ENCODE measurements at places on chromosomes 3 and 15. TPM values are rescaled to one million over a fixed set of nuclear protein-coding genes. Genes with fewer than 3 reads are reported as not detected.

DNA sequence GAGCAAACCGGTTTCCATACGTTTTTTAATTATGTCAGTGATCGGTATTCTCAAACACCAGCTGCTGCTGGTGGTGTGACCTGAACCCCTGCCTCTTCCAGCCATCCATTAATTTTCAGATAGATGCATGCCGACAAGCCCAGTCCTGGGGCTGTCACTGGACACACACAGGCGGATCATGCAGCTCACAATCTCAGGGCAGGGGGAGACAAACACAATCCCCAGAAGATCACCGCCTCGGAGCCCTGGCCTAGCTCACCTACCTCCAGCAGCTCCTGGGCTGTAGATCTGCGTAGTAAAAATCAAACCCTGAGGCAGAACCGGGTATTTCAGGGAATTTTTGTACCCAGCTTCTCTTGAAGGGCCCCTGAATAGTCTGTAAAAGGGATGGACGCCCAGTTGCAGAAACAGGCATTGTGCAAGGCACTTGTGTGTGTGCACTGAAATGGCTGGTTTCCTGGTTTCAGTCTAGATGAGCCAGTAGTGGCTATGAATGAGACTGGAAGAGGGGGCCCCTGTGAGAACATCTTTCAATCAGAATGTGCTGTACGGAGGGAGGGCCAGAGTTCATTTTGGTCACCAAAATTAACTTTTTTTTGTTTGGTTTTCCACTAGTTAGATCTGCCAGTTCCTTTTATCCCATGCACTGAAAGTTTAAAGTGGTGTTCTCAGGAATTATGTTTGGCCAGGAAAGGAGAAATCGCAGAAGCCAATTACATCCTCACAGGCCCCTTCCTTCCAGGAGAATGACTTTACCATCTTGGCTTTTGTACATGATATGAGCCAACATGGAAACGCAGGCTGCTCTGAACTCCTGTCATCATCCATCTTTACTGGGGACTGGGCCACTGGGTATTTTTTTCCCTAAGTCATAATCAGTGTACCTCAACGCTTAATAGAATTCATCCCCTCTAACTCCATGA, 55.0 kb upstream of the RPL32 start:
- H3K4me3 ChIP-seq = no peak overlapping the region
- no peak for DNase-seq
- H3K27me3 ChIP-seq = peaks cover under 1% of the 10 kb centered on the region
- H3K4me1 ChIP-seq = peaks cover 16% of the 10 kb centered on the region

The CCDC39 gene
- not detected for total RNA-seq

DNA sequence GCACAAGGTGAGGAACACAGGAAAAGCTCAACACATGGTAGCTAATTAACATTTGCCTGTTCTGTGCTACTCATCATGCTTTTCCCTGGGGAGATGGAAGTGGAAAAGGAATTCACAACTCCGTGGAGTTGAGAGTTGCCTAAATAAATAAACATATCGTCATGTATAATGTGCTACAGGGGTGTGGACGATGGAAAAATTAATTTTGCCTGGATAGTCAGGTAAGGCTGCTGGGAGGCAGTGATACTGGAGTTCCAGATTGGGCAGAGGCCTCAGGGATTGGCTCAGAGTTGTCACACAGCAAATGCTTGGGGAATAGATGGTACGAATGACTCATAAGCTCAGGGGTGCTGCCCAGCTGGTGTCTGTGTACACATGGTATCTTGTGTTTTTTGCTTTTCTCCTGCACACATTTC, 3.1 kb upstream of the ABHD6 start:
- H3K4me3 ChIP-seq = no peak overlapping the region
- no peak for DNase-seq
- H3K27ac ChIP-seq = no peak overlapping the region
- H3K36me3 ChIP-seq = no peaks in the 10 kb centered on the region
- peaks cover 10% of the 10 kb centered on the region for H3K4me1 ChIP-seq
- H3K27me3 ChIP-seq = peaks cover 30% of the 10 kb centered on the region

GRCh38 chr3:44409640-44410410, 67.6 kb downstream of the ZNF445 start:
- DNase-seq = no peak
- no peak overlapping the region for H3K27ac ChIP-seq
- no peak overlapping the region for H3K4me3 ChIP-seq
- H3K36me3 ChIP-seq = no peaks in the 10 kb centered on the region
- H3K4me1 ChIP-seq = peaks cover 9% of the 10 kb centered on the region

DNA sequence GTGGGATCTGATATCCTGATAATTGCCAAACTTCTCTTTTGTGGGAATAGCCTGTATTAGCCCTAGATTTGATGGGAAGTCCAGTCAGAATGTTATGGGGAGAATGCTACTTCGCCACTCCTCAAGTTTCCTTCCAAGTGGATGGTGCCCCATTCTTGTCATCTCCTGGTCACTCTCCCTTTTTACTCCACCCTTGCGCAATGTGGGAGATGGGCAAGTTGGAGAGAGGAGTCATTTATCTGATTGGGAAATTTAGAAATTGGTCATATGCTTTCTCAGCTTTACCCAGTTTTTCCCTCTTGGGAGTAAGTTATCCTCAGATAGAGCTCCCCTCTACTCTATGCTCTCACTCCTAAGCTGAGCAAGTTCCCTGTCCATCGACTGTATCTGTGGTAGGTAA, 14.4 kb downstream of the FANCD2OS start:
- H3K4me3 ChIP-seq = no peak overlapping the region
- no peak overlapping the region for H3K27ac ChIP-seq
- H3K36me3 ChIP-seq = peaks cover 14% of the 10 kb centered on the region
- no peak for DNase-seq

Measured in natural killer cell treated with Interleukin-12 subunit alpha and Interleukin-12 subunit beta and Interleukin-15 and Interleukin-18, amount 100 ng/mL, for 72 hours (primary cell).